Cerebellar cortex (tissue), 1 donor: ENCODE measurements at places on chromosomes 11 and 22.

DNA sequence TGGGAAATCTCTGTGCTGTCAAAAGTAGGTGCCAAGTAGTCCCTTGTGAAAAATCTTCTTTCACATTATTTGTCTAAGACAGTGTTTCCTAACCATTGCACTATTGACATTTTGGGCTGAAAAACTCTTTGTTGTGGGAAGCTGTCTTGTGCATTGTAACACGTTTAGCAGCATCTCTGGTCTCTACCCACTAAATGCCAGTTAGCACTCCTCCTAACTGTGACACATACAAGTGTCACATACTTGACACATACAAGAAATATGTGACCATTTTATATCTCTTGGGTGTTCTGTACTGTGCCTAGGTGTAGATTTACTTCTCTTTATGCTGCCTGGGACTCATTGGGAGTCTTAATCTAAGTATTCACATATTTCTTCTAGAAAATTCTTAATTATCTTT lies 57.8 kb downstream of the NXPE1 start:
- DNase-seq: no peak

GRCh38 chr22:40605761-40606160 lies 30.8 kb downstream of the MRTFA start:
- DNase-seq: peak; percentile 75

GRCh38 chr11:8784954-8785353 lies 102.4 kb downstream of the RPL27A start:
- no peak for DNase-seq

DNA sequence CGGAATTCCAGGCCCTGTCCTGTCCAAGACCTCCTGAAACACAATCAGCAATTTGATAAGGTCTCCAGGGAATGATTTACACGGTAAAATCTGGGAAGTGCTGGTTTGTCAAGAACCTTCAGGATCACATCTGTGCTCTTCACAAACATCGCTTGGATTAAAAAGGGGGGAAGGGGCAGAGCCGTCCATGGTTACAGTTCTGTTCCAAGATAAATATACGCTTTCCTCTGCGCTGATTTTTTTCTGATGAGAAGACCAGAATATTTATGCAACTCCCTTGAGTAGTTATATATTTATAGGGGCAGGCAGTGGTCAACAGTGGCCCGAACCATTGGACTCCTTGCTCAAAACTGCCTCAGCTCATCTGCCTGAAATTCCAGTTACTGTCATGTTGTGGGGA lies 9.2 kb upstream of the APOL5 start:
- DNase-seq: no peak

- DNase-seq: peak; percentile 82
Measured at GRCh38 chr22:18088825-18089568, 11.2 kb downstream of the PEX26 start.

DNA sequence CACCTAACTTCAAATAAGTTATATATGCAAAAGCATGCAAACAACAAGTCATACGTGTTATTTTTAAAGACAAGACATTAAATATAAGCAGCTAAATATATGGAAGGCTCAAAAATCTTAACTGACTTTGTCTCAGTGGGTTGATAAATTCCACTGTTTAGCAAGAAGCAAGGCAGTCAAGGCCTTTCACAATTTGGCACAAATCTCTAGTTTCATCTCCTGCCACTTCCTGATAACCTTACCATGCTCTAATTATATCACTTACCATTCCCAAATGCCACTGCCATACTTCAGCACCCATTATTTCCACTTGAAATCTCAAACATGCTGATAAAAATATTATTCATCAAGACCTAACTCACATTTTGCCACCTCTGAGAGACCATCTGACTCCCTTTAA lies 24.8 kb downstream of the DCUN1D5 start:
- DNase-seq: no peak

- DNase-seq: no peak
Measured at GRCh38 chr11:134464196-134464595, 52.2 kb upstream of the B3GAT1 start.

DNA sequence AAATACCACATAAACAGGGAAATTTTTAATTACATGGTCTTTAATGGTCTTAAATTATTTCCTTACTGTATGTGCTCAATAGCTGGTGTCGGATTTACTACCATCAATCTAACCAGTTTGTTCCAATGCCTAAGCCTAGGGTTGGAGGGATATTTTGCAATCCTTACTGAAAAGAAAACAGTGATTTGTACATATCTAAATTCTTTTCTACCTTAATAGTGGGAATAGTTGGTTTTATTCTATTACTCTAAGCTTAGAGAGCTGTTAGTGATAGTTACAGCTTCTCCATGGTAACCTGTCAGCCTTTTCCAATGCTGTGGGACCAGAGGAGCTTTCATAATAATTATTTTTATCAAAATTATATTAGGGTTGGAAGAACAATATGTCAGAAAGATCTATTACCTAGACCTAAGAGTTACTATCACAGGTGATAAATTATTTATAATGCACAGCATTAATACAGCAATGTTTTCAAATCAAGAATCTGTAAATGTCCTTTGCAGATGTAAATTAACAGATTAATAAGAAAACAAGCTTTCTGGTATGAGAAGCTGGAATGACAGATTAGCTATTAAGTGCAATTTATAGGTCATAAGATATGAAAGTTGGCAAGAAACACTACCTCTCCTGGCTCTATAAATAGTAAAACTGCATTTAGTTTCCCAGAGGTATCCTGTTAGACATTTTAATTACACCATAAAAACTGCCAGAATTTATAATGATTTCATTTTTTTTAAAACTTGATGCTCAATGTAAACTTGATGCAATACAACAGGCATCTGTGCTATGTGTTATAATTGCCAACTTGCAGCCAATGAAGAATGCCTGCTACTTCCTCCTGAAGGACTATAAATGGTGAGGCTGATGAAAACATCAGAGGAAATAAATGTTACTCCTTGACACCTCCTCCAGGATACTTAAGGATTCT lies 262.0 kb upstream of the PITPNB start:
- no peak for DNase-seq

DNA sequence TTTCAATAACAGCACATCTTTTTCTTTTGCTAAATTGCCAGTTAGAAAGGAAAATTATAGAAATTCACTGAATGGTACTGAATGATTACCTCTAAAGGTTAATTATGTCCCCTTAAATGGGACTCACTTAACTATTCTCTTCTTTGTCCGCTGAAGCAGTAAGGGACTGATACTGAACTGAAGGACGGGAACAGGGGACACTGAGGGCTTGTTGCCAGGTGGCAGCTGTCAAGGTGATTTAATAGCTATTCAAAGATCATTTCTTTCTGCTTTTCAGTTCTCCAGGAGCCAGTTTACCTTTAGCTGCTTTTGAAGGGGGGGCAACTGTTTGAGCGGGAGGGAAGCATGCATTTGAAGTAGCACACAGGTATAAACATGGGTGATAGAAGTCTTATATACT lies 325.4 kb upstream of the CCDC90B start:
- DNase-seq: peak; percentile 62

GRCh38 chr11:119376197-119376847 lies 5.2 kb downstream of the USP2 start:
- no peak for DNase-seq

DNA sequence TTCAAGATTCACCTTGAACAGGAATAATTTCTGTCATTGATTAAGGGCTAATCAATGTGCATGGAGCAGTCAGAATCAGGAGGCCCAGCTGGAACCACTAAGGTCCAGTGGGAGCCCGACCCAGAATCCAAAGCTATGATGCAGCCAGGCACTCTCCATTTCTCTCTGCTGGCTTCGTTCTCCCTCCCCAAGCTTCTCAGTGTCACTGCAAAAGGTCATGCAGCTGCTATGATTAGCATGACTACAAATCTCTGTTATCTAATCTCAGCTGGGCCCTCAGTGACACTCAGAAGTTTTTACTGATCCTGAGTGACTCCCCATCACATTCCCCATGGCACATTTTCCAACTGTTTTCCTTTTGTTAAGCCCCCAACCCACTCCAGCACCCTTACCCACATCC lies 31.1 kb upstream of the PRSS23 start:
- DNase-seq: no peak

- DNase-seq: no peak
Measured at GRCh38 chr22:36806835-36807234, 10.0 kb downstream of the PVALB start.

DNA sequence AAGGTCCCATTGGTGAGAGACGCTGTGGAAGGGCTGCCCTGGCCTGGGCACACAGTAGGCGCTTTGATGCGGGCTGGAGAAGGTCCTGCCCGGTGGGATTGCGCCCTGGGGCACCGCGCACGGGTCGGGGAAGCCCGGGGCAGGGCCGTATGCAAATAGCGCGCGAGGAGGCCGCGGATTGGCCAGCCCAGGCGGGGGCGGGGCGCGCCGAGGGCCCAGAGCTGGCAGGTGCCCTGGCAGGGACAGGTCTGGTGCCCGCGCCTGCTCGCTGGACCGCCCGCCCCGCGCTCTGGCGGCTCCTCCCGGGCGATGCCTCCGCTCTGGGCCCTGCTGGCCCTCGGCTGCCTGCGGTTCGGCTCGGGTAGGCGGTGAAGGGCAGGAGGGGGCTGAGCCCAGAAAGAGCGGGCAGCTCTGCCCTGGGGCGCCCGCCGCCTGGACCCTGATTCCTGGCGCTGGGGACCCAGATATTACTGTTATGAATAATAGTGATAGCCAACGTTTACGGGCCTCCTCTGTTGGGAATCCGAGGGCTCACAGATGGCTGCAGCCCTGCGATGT lies at the start of gene UPK3A:
Gene UPK3A, plus strand, starts transcription at position 245 of the 558 bp plus-strand sequence. Its CDS starts 65 bp downstream, at position 310.
- peak; percentile 56 for DNase-seq

GRCh38 chr11:113105592-113105991 lies 144.4 kb downstream of the NCAM1 start:
- no peak for DNase-seq

GRCh38 chr22:30252411-30253204 lies 6.0 kb upstream of the LIF start:
- DNase-seq: no peak

DNA sequence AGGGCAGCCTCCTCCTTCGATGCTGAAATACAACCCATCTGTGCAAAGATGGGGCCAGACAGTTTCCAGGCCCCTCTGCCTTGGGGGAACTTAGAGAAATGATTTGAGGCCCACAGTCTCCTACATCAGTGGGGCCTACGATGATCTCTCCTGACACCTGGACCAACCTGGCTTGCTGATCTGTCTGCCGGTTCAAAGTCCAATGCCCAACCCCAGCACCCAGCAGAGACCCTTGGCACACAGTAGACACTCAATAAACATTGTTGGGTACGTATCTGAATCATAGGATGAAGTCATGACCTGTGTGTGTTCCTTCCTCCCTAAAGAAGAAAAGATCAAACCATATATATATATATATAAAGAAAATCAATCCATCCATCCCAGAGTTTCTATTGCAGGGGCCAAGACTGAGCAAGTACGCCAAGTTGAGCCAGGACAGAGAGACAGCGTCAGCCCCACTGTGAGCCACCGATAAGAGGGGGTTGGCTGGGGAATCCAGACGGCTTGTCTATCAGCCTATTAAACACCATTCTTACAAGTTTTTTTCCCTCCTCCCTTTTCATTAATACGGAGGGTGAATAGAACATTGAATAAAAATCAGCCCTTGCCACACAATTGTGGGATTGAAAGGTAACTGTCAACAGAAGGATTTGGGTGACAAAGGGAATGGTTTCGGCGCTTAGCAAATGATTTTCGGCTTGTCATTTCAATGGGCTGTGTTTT lies 244.1 kb downstream of the MN1 start:
- DNase-seq: no peak

- DNase-seq: no peak
Measured at GRCh38 chr11:23564370-23564769, 704.1 kb upstream of the CCDC179 start.

GRCh38 chr11:114197799-114198500 lies 98.2 kb upstream of the NNMT start:
- peak; percentile 65 for DNase-seq

GRCh38 chr22:38314933-38315822 lies 2.1 kb downstream of the CSNK1E start:
- DNase-seq: peak; percentile 65

DNA sequence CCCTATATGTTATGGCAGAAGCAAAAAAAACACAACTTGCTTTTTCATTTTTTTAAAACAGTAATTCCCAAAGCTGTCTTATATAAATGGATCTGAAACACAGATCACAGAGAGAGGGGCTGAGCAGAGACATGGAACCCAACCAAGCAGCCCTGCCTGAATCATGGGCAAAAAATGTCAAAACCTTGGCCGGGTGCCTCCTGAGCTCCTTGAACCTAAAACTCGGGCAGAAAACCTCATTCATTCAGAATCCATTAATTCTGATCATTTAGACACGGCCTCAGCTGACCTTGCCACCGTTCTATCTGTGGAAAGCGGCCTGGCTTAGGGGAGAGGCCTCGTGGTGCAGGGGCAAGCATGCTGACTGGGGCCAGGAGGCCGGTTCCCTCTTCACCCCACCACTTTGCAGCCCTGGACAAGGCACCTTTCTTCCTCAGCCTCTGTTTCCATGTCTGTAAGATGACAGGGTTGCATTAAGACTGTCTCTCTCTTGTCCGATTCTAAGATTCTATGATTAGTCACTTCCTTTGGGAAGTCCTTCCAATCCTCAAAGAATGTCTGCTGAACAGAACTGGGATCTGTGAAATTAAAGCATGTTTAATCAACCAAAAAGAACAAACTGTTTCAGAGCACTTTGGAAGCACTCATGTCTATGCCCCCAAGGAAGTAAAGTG lies 26.0 kb downstream of the TENM4 start:
- DNase-seq: no peak

GRCh38 chr11:72848846-72849466 lies 34.7 kb downstream of the ATG16L2 start:
- peak; percentile 57 for DNase-seq

GRCh38 chr22:48574776-48575617 lies 1252.7 kb downstream of the BRD1 start:
- DNase-seq: peak; percentile 61

- DNase-seq: no peak
Measured at GRCh38 chr11:6040874-6041273, 10.3 kb upstream of the OR56A1 start.

DNA sequence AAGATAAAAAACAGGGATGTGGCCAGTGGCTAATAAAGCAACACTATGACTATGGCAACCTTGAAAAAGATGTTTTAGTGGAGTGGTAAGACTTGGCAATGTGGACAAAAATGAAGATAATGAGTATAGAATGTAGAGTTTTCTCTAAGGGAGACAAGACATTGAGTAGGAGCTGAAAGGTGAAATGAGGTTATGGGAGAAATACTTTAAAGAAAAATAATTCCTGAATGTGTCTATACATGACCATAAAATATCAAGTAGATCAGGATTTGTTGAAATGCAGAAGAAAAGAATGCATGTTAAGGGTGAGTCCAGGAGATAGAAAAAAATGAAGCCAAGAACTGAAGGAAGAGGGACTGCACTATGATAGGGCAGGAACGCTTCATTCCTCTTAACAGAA lies 101.6 kb upstream of the CARD18 start:
- DNase-seq: no peak

- no peak for DNase-seq
Measured at GRCh38 chr11:75387736-75388294, 11.5 kb upstream of the RPS3 start.

DNA sequence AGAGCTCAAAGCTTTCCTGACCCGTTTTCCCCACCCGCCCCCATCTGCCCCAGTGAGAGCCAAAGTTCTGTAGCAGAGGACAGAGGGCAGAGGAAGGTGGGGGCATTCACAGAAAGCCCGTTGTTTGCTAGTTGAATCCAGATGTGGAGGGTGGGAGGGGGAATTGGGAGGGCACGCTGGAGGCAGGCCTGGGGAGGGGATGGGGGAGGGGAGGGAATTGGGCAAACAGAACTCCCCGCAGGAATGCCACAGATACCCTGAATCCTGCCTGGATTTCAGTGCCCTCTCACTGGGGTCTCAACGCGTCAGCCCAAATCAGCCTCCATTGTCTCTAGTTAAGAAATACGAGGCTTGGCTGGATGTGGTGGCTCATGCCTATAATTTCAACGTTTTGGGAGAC lies 12.9 kb upstream of the OAF start:
- no peak for DNase-seq

- peak; percentile 24 for DNase-seq
Measured at GRCh38 chr11:65501186-65501471, 2.3 kb downstream of the MALAT1 start.
